Stromal cell of bone marrow (primary cell): ENCODE measurements at places on chromosomes 6 and 20.

GRCh38 chr6:157173776-157174175, 149.5 kb downstream of the TMEM242 start:
- DNase-seq, result peak; percentile 25

GRCh38 chr6:51711876-51712275, 375.5 kb downstream of the PKHD1 start:
- DNase-seq, result peak; percentile 2

- peak; percentile 33 for DNase-seq
Observed at GRCh38 chr6:163667372-163668060, 253.0 kb downstream of the QKI start.

DNA sequence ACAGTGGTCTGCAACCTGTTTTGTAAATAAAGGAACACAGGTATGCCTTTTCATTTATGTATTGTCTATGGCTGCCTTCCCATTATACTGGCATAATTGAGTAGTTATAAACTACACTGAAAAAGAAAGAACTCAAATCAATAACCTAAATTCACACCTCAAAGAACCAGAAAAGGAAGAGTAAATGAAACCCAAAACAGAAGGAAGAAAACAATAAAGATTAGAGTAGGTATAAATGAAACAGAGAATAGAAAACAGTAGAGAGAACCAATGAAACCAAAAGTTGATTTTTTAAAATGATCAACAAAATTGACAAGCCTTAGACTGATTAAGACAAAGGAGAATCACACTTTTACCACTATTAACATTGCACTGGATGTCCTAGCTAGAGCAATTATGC, 34.7 kb downstream of the FAM184A start:
- DNase-seq, result no peak

GRCh38 chr6:119339941-119340456, 9.6 kb downstream of the MAN1A1 start:
- no peak for DNase-seq

GRCh38 chr6:114032721-114033120, 61.8 kb upstream of the HDAC2 start:
- no peak for DNase-seq

DNA sequence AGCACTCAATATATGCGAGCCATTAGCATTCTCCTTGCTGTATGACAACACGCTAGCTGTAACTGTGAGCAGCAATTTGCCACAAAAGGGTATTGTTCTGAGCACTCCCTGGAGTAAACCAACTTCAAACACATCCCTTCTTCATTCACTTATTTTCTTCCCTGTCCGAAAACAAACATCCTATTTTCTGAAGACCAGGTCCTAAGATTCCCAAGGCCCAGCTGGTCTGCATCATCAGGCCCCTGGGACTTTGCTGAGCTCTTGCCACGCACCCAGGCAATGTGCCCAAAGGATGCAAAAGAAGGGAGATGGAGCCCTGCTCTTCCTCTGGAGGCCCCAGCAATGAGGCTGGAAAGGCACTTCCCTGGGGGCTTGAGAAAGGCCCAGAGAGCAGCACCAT, 118.1 kb downstream of the PREX1 start:
- DNase-seq, result no peak

- DNase-seq, result no peak
Observed at GRCh38 chr6:11366934-11367637, 134.6 kb upstream of the NEDD9 start.
